HL-60 (cell line): ENCODE measurements at places on chromosomes 4 and X.

DNA sequence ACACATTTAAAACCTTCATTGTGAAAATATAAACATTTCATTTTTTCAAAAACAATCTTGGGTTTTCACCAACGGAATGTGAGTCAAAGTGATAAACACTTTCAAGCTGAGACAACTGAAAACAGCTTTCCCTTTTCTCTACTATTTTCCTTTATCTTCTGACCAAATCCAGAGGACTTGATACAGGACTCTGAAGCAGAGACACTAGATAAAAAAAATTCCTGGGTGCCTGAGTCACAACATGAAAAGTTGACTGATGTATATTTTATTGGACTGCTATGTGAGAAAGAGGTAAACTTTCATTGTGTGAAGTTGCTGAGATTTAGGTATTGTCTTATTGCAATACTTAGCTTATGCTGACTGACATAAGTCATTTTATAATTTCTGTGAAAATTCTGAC is 411.2 kb downstream of the SPOCK3 start:
- DNase-seq = no peak

GRCh38 chr4:137608085-137608484 is 75.8 kb upstream of the PCDH18 start:
- no peak for DNase-seq

DNA sequence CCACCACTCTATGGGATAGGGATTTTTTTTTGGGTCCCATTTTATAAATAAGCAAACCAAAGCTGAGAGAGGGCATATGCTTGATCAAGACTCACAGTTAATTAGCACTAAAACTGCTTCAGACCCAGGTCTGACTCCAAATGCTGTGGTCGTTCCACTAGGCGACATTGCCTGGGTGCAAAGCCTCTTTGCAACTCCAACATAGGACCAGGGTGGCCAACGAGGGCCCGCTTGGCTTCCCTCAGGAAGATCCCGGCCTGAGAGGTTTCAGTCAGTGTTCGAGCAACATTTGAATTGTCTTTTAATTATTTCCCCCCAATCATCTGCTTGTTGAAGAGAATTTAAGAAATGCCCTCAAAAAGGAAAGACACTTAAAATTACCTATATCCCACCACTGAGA is 11.2 kb downstream of the PJA1 start:
- no peak for DNase-seq

GRCh38 chrX:14616301-14616700 is 87.0 kb downstream of the GLRA2 start:
- DNase-seq = no peak

DNA sequence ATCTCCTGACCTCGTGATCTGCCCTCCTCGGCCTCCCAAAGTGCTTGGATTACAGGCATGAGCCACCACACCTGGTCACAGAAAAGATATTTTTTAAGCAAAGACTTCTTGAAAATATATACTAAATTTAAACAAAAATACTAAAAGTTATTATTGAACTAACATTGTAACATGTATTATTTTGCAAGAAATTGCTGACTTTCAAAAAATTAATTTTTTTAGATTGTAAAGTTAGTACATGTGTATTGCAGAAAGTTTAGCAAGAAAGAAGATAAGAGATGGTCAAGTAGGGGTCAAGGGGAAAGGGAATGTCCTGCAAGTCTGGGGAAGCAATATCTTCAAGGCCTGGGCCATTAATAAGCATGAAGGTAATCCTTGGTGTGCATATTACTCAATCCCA is 54.3 kb upstream of the HPGDS start:
- no peak for DNase-seq

GRCh38 chr4:1544861-1545281 is 138.6 kb upstream of the NKX1-1 start:
- DNase-seq = no peak

GRCh38 chrX:7828594-7828993 is 14.4 kb upstream of the VCX start:
- peak; percentile 4 for DNase-seq

DNA sequence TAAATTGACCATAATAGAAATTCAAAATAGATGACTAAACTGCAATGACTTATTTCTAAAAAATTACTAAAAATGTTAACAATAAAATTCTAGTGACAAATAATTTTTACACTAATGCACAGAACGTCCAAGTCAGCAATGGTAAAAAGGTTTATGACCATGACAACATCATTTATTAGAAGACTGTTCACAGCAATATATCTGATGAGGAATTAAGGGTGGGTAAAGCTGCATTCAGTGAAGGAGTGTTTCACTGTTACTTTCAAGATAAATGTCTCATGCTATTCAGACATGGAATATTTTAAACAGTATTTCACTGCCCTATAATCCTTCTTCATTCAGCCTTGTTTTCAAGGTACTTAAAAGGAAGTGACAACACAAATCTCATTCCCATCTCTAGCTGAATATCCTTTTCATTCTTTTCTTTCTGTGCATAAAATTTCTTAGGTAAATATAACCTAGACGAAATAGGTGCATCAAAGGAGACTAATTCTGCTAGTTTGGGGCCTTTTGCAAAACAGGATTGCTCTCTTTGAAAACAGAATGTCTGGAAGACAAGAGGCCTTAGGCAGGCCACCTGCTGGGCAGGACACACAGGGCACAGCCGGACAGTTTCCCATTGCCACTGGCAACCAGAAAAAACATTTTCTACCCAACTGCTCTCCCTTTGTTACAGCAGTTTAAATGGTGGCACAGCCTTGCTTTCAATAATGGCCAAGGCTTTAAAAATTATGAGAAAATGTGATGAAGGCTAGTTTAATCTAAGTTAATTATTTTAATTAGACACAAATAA is 600.3 kb downstream of the SPRY1 start:
- DNase-seq = no peak

DNA sequence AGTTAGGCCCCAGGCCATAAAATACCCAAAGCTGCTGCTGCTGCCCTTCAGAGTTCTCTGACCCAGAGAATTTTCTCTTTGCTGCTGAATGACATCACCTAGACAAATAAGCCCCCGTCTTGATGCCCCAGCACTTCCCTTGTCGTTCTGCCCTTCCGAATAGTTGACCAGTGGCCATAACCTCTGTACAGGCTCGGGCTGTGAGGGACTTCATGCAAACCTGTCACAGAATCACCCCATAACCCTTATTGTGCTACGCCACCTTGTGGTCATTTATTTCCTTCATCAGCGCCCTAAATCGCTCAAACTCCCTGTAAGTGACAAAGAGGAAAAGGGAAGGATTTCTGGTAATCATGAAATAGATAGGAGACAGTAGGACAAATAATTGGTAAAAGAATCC is 18.8 kb downstream of the SPACA5 start:
- no peak for DNase-seq

DNA sequence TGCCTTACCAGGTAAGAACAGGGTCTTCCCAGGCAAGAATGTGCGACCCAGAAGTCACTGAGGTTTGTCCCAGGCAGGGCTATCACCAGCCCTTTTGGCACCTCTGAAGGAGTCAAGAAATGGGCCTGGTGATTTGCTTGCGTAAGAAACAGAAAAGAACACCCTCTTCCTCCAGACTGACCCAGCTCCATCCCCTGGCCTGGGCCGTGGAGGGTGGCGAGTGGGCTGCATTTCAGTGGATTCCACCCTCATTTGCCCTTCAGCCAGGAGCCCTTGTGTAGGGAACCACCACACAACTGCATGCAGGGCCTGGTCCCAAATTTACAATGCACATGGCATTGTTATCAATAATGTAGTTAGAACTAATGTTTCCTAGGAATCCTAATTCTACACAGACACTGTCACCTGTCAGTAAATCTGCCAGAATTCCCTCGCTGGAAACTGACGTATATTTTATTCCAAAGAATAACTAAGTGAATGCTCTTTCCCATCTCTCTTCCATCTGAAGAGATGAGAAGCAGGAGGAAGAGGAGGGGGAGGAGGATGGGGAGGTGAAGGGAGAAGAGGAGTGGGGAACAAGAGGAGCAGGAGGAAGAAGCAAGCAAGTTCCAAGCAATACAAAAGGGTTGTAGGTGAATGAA is 46.6 kb downstream of the TSPAN5 start:
- DNase-seq = no peak

- no peak for DNase-seq
Measured at GRCh38 chrX:130079824-130080406, 30.4 kb downstream of the ELF4 start.

DNA sequence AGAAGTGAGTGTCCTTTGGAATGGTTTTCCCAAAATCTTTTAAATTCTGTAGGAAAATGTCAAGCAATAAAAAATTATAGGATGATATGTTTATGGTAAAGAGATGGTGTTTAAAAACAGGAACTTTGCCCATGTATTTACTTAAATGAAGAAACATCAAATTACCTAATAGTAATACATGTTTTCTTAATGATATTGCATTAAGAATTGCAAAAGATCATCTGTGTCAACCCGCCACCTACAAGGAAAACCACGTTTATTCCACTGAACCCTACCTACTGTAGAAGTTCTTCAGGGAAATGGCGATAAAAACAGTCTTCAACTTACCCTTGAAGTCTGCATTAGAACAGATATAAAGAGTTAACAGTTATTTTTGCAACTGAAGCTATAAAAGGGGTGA is 67.2 kb upstream of the NDP start:
- no peak for DNase-seq

DNA sequence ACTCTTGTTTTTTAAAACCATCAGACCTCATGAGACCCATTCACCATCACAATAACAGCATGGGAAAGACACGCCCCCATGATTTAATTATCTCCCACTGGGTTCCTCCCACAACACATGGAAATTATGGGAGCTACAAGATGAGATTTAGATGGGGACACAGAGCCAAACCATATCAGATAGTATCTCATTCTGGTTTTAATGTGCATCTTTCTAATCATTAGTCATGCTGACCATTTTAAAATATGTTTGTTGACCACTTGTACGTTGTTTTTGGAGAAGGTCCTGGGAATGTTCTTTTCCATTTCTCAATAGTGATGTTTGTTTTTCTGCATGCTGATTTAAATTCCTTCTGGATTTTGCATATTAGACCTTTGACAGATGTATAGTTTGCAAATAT is 119.0 kb downstream of the RTL3 start:
- no peak for DNase-seq

GRCh38 chr4:65600656-65601055 is 69.6 kb downstream of the EPHA5 start:
- no peak for DNase-seq

GRCh38 chrX:150486011-150486410 is 82.4 kb upstream of the MTM1 start:
- DNase-seq = peak; percentile 47
